Activated T-cell treated with anti-CD3 and anti-CD28 coated beads for 1 hour (primary cell): ENCODE measurements at places on chromosomes 2 and 18.
A peak's percentile ranks its signal among the peaks of the same experiment; 100 is the strongest.

GRCh38 chr2:133516405-133517026, 51.7 kb downstream of the NCKAP5 start:
- DNase-seq: no peak

DNA sequence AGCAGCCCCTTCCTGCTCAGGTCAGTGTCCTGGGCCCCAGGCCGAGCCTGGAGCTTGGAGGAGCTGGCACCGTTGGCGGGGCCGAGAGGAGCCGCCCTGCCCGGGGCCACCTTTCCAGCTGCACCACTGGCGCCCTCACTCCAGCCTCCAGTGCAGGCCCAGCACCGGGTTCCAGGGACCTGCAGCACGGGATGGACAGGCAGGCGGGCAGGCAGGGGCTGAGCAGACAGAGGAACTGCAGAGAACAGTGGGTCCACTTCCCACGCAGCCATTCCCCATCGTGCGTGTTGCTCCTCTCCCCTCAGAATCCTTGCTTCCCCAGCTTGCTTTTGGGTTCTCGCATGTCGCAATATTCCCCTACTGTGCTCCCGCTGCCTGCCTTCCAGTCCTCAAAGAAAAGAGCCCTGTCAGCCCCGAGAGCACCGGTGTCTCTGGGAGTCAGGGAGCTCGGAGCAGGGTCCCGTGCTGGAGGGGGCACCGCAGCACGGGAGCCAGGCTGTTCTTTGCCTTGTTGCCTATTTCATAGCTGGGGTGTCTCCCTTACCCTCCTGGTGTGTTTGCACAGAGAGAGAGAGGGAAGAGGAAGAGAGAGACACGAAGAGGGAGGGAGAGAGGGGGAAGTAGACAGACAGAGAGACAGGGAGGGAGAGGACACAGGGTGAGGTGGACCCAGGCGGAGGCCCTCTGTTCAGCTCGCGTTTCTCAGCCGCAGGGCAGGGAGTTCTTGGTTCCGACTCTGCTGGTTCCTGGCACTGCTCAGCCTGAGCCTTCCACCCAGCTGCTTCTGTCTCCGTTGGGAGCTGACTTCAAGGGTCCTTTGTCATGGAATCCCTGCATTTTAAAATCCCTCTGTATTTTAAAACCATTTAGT, 126.0 kb downstream of the MBP start:
- DNase-seq: no peak

DNA sequence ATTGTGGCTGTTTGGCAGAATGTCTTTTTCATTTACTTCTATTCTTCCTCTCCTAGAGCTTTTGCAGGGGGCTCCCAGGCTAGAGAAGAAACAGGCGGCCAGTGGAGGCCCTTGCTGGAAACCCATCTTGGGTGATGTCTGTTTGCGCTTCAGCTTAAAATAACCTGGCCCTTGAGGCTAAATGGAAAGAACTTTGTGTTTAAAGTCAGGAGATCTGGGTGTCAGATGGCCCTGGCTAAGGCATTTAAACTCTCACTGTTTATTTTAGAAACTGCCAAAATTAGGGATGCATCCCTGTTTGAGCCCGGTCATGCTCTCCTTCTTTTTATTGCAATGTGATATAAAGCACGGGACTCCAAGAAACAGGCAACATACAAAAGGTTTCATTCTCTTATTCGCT, 118.4 kb upstream of the RMP24 start:
- no peak for DNase-seq

- peak; percentile 35 for DNase-seq
These were observed at the start of gene RPRM for GRCh38 chr2:153478289-153479261. TSS of gene RPRM (minus strand) at chr2:153478762. CDS start at chr2:153478565, 197 bp downstream.

DNA sequence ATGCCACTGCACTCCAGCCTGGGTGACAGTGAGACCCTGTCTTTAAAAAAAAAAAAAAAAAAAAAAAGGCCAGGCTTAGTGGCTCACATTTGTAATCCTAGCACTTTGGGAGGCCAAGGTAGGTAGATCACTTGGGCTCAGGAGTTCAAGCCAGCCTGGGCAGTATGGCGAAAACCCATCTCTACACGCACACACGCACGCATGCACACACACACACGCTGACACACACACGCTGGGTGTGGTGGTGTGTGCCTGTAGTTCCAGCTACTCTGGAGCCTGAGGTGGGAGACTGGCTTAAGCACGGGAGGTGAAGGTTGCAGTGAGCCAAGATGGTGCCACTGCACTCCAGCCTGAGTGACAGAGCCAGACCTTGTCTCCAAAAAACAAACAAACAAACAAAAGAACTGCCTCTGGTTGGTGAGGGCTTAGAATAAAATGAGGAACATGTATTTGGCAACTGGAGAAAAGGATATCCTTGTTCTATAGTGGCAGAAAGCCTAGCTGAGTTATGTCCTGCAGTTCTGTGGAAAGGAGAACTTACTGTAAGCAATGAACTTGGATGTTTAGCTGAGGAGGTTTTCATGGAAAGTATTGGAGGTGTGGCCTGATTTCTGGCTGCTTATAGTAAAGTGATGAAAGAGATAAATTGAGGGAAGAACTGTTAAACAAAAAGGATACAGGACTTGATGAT, 34.0 kb downstream of the HAT1 start:
- DNase-seq: no peak

GRCh38 chr2:190343536-190344275, at the start of gene INPP1:
TSS of gene INPP1 (plus strand) at chr2:190343589. CDS start at chr2:190360103, 16,514 bp downstream.
- peak; percentile 14 for DNase-seq

DNA sequence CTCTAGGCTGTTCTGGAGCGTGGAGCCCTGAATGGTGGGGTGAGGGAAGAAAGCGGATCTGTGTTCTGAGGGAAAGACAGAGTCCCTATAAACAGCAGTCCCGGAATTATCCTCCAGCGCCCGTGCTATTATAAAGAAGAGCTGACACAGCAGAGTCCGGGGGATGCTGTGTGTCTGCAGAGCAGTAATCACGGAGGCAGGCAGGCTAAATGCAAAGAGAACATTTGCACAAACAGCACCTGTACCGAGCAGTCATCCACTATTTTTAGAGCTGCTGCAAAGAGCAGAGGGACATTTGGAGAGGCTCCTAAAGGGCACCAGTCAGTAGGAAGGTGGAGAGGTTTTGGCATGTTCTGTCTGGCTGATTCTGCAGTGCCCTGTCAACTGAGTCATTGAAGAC, 293.8 kb upstream of the SLC14A2 start:
- DNase-seq: no peak

DNA sequence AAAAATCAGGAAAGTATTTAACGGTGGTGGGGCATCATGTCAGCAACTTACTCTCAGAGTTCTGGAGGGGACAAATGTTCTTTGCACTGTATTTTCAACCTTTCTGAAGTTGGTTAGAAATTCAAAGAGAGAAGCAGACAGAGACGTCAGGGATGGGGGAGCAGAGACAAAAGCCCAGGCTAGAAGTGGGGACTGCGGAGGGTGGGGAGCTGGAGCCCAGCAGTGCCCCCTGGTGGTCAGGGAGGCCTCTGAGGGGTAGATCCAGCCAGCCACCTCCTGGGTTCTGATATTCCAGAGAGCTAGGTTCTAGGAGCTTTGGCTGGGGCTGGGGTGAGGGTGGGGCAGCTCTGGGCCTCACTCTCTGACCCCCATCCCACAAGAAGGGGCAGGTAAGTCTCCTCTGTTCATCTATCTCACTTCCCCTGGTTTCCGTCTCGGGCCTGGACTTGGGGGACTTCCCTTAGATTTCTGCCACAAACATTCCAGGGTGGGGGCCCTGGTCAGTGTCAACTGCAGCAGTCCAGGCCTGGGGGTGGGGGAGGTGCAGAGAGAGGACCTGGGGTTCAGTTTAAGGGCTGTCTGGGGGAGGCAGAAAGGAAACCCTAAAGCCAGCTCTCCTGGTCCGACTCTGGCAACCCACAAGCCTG, 8.9 kb downstream of the TNS1 start:
- DNase-seq: peak; percentile 36

GRCh38 chr2:99982744-99983143, 159.6 kb downstream of the AFF3 start:
- DNase-seq: no peak

DNA sequence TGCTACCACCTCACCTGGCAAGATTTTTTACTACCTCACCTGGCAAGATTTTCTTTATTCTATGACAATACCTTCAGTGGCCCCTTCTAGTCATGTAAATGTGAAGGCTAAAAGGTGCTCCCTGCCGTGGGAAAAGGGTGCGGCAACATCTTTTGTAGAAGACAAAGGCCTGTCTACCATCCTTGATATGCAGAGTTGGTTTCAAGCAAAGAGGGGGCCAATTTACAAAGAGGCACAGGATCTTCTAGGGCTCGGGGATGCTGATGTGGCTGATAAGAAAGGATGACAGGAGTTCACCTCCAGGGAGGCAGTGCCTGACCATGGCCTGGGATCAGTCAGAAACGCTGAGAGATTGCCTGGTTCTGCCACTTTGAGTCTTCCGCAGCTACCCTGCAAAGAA, 165.4 kb upstream of the SLC1A4 start:
- DNase-seq: no peak

DNA sequence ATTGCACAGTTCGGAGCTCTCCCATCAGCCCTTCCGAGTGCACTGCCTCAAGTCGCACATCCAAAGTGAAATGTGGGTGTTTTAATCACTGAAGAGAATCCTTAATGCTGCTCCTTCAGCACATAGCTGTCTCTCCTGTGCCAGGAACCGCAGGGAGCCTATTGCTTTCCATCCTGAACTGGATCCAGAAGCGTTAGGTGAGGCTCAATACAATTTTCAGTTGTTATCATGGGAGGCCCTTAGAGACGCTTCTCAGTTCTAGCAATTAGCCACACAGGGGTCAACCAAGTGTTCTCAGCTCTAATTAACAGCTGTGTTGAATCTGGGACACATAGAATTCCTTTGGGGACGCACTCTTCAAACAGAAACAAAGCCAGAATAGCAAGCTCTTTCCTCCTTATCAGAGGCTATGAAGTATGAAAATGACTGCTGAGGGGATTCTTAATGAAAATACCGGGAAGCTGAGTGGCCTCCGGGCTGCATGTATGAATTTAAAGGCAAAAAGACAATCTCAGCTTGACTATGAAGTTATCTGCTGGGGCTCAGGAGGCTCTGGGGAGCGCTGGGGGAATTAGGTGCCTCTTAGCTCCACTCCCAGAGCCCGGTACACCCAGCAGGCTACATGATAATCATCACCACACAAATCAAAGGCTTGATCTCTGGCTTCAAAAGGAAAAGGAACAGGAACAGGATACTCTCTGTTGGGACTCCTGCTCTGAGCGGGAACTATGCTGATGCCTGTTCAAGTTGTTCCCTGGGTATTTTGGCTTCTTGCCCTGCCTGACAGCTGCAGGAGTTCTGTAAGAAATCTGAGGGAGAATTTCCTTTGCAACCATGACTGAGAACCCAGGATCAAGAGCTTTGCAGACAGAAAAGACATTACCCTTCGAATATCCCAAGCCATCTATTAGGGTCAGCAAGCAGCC, 55.4 kb upstream of the NCOA1 start:
- no peak for DNase-seq

GRCh38 chr18:49486606-49486952, 455 bp downstream of the C18orf32 start:
- DNase-seq: no peak

GRCh38 chr2:23122681-23123215, 262.2 kb upstream of the KLHL29 start:
- DNase-seq: no peak

DNA sequence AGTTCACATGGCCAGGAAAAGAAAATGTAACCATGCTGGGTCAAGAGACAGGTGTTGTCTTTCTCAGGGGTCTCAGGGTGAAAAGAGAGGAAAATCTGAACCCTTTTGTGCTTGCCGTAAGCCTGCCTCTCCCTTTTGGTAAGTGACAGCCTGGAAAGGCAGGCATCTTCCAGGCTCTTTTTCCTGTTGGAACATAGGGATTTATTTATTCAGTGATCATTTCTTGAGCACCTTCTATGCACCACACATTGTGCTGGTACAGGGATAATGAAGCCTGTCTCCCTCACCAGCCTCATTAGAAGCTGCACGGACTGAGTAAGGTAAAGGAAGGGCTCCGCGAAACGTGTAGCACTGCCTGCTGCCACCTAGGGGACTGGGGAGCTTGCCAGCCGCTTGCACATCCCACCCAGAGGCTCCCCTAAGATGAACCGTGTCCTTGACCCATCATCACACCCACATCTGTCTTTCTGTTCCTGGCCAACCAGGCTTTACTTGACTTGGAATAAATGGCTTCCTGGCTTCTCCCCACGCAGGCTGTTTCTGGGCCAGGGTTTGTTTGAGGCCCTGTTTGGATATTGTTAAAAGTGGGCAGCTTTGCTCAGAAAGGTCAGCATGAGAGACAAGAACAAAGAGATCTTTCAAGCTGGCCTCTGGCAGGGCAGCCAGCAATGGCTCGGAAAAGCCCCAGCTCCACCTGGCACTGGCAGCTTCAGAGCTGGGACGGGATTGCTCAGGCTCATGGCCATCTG, 73.3 kb upstream of the MCFD2 start:
- no peak for DNase-seq

DNA sequence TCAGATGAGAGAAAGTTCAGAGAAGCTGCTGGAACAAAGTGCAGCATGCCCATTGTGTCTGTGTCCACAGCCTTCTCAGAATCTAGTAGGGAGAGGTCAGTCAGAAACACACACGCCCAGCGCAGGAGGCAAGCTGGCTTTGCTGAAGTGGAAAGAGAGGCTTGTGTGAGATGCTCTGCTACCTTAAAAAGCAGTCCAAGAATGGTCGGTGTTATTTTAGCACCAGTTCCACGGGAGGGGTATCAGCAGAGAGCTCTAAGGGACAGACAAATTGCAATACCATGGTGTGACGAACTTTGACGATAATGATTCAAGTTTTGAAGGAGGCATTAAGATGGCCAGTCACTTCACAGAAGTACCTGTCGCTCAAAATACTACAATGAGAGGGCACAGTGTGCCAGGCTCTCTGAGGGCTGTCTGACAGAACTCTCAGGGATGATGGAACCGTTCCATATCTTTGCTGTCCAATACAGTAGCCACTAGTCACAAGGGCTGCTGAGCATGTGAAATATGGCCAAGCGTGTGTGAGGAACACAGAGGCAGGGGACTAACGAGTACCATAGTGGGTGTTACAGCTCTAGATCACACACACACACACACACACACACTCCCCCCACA, 237.5 kb upstream of the TMEM200C start:
- DNase-seq: no peak

DNA sequence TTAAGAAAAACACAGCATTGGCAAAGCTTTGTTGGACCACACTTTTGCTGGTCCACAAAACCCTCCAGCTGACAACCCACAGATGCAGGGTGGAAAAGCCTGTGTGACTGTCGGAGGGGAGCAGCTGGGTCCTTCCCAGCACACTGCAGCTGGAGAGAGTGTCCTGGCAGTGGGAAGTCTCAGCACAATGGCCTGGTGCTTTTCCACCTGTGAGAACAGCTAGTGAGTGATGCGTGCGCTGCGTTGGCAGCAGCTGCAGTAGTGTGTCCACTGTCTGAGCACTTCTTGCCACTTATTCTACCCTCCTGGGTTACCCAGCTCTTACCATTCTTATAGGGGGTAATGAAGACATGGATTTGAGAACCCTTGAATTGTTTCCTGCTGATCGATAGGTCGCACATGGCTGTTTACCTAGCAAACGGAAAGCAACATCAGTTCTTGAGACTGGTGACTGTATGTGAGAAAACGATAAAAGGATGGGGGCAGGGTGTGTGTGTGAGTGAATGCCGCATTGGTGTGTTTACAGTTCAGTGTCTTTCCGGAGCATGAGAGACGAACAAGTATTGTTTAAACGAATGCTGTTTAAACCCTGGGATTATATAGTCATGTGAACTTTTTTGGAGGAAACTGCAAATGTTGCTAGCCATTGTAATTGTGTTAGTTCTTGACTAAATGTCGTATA, 69.7 kb downstream of the LYPD6 start:
- DNase-seq: no peak
